GM23248 (cell line): ENCODE measurements at places on chromosomes 6 and 20.

- H3K36me3 ChIP-seq = no peaks in the 10 kb centered on the region
- H3K27ac ChIP-seq = no peak overlapping the region
- no peaks in the 10 kb centered on the region for H3K27me3 ChIP-seq
- DNase-seq = no peak
- H3K4me1 ChIP-seq = no peaks in the 10 kb centered on the region
Observed at GRCh38 chr6:138424004-138424904, 20.2 kb downstream of the HEBP2 start.

DNA sequence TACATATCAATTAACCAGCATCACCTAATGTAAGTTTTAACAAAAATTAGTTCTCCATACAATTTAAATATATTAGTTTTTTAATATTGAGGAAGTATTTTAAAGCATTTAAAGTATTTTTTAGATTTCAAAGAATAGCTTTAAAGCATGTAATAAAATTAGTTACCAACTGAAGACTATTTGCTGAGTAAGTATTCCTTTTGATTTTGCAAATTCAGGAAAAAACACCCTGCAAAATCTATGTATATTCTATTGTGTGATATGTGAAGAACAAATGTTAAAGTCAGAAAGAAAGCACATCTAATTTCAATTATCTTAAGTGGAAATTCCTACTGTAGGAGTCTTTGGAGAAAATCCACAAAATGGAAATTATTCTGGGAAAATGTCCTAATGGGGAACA is 107.3 kb downstream of the COL21A1 start:
- H3K4me3 ChIP-seq = no peak overlapping the region
- H3K27ac ChIP-seq = no peak overlapping the region
- DNase-seq = no peak
- no peaks in the 10 kb centered on the region for H3K36me3 ChIP-seq
- no peaks in the 10 kb centered on the region for H3K27me3 ChIP-seq

- DNase-seq = no peak
- H3K27ac ChIP-seq = no peak overlapping the region
- no peaks in the 10 kb centered on the region for H3K36me3 ChIP-seq
- H3K27me3 ChIP-seq = peaks cover 50% of the 10 kb centered on the region
Observed at GRCh38 chr6:34143196-34143883, 2.5 kb downstream of the GRM4 start.

DNA sequence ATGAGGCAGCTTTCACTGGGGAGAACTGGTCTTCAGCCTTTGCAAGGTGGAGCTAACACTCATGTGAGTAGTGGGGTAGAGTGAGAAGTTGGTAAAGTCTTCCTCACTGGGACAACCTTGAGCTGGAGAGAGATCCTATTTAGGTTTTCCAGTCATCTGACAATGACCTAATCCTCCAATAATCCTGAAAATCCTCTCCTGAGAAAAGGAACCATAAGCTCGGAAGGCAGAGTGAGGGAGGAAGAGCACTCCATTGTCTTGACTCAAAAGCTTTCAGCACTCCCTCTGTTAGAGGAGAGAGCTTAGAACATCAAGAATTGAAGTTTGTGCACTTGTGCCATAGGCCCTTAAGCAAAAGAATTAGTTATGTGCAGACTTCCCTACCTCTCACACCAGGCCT is 77.8 kb downstream of the TRAM2 start:
- H3K27ac ChIP-seq = peak overlapping the region; percentile 52
- H3K36me3 ChIP-seq = peaks cover 60% of the 10 kb centered on the region
- no peaks in the 10 kb centered on the region for H3K27me3 ChIP-seq
- no peak overlapping the region for H3K4me3 ChIP-seq
- H3K4me1 ChIP-seq = peaks cover 34% of the 10 kb centered on the region

DNA sequence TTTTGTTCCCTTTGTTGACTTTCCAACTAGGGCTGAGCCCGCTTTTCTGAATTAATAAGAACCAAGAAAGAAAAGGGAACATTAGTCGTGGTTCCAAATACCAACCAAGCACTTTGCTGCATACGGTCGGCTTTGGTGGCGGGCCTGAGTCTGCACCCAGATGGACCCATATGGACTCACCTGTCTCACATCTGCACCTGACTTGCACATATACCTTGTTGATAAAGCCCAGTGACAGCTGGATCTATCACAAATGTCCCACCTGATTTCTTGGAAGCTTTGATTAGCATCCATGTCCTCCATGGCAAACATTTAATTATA is 39.0 kb downstream of the TPD52L1 start:
- no peaks in the 10 kb centered on the region for H3K27me3 ChIP-seq
- peaks cover 21% of the 10 kb centered on the region for H3K4me1 ChIP-seq
- H3K36me3 ChIP-seq = no peaks in the 10 kb centered on the region
- no peak overlapping the region for H3K4me3 ChIP-seq
- H3K27ac ChIP-seq = no peak overlapping the region

GRCh38 chr6:87391334-87391733 is 16.4 kb upstream of the CFAP206 start:
- no peaks in the 10 kb centered on the region for H3K4me1 ChIP-seq
- no peak overlapping the region for H3K4me3 ChIP-seq
- no peaks in the 10 kb centered on the region for H3K36me3 ChIP-seq
- H3K27ac ChIP-seq = no peak overlapping the region

DNA sequence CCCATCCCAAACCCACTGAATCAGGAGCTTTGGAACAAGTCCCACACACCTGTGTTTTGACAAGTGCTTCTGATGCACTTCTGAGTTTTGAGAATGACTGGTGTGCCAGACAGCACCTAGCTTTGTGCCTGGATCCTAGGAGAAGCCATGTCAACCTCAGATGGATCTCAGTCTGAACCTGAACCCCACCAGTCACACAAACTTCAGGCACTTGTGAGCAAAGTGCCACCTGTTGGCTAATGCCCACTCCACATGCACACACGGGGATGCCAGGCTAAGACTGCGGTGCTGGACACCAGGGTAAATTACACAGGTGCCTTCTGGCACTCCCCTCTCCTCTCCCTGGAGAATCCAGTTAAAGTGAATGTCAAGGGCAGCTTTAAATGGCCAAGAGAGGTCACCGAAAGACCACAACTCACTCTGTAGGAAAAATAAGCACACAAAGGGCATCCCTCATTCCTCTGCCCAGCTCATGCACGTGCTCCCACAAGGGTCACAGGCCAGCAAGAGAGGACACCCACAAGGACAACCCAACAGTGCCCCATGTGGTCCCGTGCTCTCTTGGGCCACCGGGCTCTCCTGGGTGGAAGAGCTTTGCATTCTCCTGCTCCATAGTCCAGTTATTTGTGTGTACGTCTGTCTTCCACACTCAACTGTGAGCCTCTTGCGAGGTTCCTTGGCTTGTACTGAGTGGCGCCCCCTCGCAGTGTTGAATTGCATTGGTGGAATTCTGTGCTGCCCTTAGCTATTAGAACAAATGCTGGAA is 45.6 kb downstream of the TAF8 start:
- H3K27ac ChIP-seq = no peak overlapping the region
- no peaks in the 10 kb centered on the region for H3K36me3 ChIP-seq
- H3K27me3 ChIP-seq = no peaks in the 10 kb centered on the region
- peak; percentile 13 for DNase-seq
- H3K4me3 ChIP-seq = no peak overlapping the region

GRCh38 chr6:54629131-54629530 is 217.4 kb upstream of the FAM83B start:
- H3K27ac ChIP-seq = no peak overlapping the region
- H3K27me3 ChIP-seq = no peaks in the 10 kb centered on the region
- peak; percentile 2 for DNase-seq

GRCh38 chr6:117615750-117616390 is 13.6 kb upstream of the GOPC start:
- H3K4me3 ChIP-seq = no peak overlapping the region
- peaks cover 10% of the 10 kb centered on the region for H3K4me1 ChIP-seq
- DNase-seq = peak; percentile 8
- no peak overlapping the region for H3K27ac ChIP-seq
- H3K36me3 ChIP-seq = no peaks in the 10 kb centered on the region

GRCh38 chr6:136463743-136464142 is 86.5 kb downstream of the MAP7 start:
- H3K4me1 ChIP-seq = no peaks in the 10 kb centered on the region
- no peak overlapping the region for H3K4me3 ChIP-seq
- H3K36me3 ChIP-seq = no peaks in the 10 kb centered on the region
- no peak overlapping the region for H3K27ac ChIP-seq
- no peak for DNase-seq

- no peak overlapping the region for H3K27ac ChIP-seq
- H3K4me1 ChIP-seq = 0 out of 2 replicates have a peak, but pooled peaks cover 14% of the 10 kb centered on the region
- no peak overlapping the region for H3K4me3 ChIP-seq
- H3K36me3 ChIP-seq = no peaks in the 10 kb centered on the region
- no peaks in the 10 kb centered on the region for H3K27me3 ChIP-seq
- DNase-seq = peak; percentile 13
Observed at GRCh38 chr6:122715725-122716124, 63.8 kb upstream of the FABP7 start.

GRCh38 chr20:50450881-50451752 is 59.1 kb upstream of the PTPN1 start:
- H3K27ac ChIP-seq = peak overlapping the region; percentile 34
- no peaks in the 10 kb centered on the region for H3K36me3 ChIP-seq
- peaks cover 10% of the 10 kb centered on the region for H3K4me1 ChIP-seq
- peak; percentile 73 for DNase-seq
- H3K4me3 ChIP-seq = peak overlapping the region; percentile 27
- no peaks in the 10 kb centered on the region for H3K27me3 ChIP-seq

- H3K4me3 ChIP-seq = no peak overlapping the region
- no peaks in the 10 kb centered on the region for H3K4me1 ChIP-seq
- no peaks in the 10 kb centered on the region for H3K27me3 ChIP-seq
Observed at GRCh38 chr20:12316794-12317193, 399.1 kb downstream of the BTBD3 start.

DNA sequence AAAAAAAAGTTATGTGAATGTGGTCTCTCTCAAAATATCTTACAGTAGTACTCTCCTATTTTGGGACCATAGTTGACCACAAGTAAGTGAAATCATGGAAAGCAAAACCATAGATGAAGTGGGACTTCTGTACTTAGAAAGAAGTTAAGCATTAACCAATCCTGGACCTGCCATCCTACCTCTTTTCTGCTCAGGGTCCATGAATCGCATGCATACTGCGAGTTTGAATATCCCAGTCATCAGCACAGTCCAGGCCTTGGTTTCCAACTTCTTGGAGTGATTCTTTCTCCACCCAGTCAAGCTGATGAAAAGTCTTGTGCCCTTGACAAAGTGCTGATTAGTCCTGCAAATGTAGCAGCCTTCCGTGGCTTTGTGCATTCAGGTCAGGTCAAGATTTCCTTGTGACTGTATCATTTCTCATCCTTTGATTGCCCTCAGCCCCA is 46.0 kb downstream of the RNF217 start:
- no peaks in the 10 kb centered on the region for H3K27me3 ChIP-seq
- H3K4me1 ChIP-seq = peaks cover 42% of the 10 kb centered on the region
- no peaks in the 10 kb centered on the region for H3K36me3 ChIP-seq
- H3K27ac ChIP-seq = peak overlapping the region; percentile 36
- no peak overlapping the region for H3K4me3 ChIP-seq

DNA sequence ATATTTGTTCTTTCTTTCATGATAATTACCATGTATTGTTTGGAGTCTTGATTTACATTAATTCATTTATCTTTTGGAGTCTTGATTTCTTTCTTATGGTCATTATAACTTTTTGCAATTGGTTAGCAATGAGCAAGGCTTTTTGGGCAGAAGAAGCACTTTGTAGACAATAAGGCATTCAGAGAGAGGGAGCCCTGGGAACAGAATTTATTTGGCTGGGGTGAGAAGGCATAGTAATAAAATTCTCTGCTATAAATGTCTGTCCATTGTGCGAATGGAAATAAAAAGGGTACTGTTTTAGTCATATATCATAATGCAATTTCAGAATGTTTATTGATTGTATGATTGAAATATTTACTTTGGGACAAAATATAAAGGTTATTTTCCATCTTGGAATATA is 147.0 kb downstream of the SLC35F1 start:
- H3K4me3 ChIP-seq = no peak overlapping the region
- H3K27ac ChIP-seq = no peak overlapping the region
- H3K36me3 ChIP-seq = no peaks in the 10 kb centered on the region
- H3K4me1 ChIP-seq = no peaks in the 10 kb centered on the region
- H3K27me3 ChIP-seq = no peaks in the 10 kb centered on the region

DNA sequence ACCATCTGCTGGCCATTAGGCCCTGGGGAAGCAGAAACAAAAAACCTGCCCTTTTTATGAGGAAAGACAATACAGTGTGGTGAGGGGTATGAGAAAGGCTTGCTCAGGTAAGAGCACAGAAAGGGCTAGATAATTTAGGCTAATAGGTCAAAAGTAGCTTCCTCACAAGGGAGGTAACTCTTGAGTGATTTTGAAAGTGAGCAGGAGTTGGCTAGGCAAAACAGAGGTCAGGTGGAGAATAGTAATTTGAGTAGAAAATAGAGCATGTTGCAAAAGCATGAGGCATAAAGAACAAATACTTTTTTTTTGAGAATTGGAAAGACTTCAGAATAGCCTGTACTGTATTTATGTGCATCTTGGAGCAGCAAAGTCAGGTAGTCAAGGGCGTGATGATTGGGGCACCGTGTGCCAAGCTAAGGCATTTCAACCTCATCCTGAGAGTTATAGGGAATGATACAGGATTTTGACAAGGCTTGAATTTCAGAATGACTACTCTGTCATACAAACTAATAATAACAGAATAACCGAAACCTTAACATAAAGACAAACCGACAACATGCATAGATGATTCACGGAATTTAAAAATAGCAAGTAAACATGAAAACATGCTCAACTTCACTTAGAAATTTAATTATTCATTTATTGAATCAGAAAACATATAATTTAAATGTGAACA is 123.0 kb upstream of the ENPP5 start:
- H3K4me3 ChIP-seq = no peak overlapping the region
- H3K36me3 ChIP-seq = no peaks in the 10 kb centered on the region
- no peak for DNase-seq

DNA sequence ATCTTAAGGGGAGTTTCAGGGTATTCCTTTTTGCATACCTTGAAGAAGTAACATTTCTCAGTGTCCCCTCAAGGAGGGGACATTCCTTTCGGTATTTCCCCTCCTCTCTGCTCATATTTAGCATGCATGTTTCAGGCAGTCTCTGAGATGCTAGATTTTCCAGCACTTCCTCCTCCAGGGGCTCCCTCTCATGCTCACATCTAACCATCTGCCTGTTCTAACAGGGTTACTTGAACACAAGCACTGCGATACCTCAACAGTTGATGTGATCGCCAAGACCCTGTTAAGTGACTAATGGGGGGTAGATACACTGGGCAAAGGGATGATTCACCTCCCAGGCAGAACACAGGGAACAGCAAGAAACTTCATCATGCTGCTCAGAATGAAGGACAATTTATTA is 12.9 kb upstream of the MCM3 start:
- H3K27me3 ChIP-seq = no peaks in the 10 kb centered on the region
- no peak overlapping the region for H3K27ac ChIP-seq
- no peaks in the 10 kb centered on the region for H3K36me3 ChIP-seq
- no peak overlapping the region for H3K4me3 ChIP-seq
